ENCODE measurements at places on chromosomes 1 and 21.

DNA sequence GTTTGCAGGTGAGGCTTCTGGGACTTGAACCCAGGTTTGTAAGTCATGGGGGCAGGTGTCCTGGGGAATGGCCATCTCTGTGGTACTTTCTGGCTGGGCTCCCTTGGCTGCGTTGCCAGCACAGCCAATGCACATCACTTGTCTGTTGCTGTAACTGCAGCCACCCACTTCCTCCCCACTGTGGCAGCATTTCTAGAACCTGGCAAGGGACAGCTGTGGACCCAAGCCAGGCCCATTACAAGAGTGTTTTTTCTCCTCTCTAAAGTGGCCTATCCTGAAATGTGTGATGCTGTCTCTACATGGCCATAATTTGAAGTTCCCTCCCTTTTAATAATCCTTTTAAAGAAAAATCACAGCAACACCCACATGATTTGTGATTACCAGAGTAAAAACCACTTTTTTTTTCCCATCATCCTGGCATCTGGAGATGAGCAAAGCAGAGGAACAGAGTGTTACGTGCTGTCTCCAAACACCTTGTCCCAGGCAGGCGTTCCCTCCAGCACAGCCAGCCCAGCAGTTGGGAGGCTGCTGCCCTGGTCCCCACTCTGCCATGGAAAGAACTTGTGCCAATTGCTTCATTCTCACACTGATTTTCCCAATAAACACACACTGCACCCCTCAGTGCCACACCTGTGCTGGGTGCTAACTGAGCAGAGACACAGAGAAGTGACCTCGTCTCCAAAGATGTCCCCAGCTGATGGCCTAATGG lies 360.6 kb upstream of the USP24 start:
- no peak for DNase-seq

DNA sequence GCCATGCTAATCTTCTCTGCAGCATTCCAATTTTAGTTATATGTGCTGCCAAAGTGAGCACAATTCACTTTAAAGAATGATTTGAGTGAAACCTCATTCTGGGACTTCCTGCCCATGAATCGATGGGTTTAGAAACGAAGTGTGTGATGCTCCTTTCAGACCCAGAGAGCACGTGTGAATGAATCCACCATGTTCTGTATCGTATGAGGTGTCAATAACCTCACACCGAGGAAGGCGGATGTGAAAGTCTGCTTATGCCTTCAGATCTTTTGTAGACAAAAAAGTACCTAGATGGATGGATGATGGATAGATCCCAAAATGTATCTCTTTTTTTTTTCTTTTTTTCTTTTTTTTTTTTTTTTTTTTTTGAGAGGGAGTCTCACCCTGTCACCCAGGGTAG lies 13.8 kb downstream of the UBASH3A start:
- DNase-seq, result peak; percentile 57

- DNase-seq, result no peak
These were observed 1.1 kb upstream of the RHOC start for GRCh38 chr1:112708002-112708448.

DNA sequence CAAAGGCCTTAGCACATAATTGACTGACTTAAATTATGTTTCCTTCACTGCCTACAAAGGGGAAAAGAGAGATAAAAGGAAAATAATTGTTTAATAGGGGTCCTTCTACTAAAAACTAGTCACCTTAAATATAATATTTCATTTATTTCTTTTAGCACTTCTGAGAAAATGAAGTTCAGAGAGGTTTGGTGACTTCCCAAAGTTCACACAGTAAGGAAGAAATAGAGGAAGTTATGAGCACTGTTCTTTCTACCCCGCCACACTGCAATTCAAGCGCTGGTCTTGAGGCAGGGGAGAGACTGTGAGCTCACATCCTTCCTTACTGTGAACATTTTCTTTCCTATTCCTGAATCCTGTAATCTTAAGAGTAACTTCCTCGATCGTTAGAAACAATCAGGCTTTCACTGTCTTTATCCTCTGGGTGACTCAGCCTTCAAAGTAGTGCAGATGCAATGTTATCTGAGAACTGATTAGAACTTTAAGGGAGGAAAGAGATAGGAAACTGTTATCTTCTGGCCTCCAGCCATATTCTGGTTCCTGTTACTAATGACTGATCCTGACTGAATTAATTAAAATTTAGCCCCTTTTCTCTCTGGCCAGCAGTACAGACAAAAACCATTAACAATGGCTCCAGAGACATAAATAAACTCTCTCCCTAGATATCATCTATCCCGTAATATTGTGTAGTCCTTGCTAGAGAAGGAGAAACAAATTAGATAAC lies 6.8 kb downstream of the RGS5 start:
- no peak for DNase-seq

- DNase-seq, result no peak
These were observed 1.0 kb downstream of the PLPP3 start for GRCh38 chr1:56578138-56578962.

- DNase-seq, result no peak
These were observed 44.4 kb upstream of the DHCR24 start for GRCh38 chr1:54931275-54931840.

GRCh38 chr1:72366466-72366865 lies 84.1 kb upstream of the NEGR1 start:
- no peak for DNase-seq

DNA sequence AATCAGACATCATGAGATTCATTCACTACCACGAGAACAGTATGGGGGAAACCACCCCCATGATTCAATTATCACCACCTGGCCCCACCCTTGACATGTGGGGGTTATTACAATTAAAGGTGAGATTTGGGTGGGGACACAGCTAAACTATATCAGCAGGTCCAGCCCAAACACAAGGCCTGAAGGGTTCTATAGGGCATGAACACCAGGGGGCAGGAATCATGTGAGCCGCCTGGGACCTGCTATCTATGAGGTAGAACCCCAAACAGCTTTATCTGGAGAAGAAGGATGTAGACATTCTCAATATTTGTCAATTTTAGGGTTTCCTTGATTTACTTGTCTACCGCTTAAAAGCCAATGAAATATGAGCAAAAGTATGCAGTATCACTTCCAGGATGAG lies 294.9 kb upstream of the DEPDC1 start:
- DNase-seq, result no peak

DNA sequence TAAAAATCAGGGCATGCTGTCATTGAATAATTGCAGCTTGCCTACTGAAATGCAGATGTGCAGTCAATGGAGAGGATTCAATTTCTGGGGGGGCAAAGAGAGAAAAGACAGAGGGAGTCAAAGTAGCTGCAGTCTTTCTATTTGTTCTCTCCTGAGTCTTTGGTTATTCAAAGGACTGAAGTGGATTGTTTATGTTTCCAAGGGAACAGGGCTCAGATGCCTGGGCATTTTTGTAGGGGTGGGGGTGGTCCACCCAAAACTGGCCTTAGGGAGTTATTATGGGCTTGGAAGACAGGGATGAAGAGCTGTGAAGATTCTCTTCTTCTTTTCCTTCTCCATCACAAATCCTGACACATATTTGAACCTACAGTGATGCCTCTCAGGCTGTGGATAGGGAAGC lies 408.8 kb upstream of the DAB1 start:
- no peak for DNase-seq

DNA sequence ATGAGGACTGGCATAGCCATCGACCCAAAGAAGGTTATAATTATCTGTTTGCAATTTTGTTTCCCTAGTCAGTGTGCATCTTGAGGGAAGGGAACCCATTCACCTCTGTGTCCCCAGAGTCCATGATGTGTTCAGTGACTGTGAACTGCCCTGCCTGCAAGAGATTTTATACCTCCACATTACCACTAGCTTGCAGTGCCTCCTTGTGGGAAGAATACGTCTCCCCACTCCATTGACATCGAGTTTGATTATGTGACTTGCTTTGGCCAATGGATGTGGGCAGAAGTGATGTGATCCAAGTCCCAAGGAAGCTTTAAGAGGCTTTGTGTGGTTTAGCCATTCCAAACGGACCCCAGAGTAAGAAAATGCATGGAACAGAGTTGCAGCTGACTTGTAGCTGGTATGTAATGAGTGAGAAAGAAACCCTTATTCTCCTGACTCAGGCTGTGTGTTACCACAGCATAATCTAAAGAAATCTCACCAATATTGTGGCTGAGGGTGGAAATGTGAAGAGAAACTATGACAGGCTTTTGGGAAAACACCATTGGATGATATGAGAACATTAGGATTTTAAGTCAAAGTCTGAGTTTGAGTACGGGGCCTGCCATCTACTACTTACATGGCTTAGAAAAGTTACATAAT lies 47.8 kb upstream of the NRDC start:
- no peak for DNase-seq

DNA sequence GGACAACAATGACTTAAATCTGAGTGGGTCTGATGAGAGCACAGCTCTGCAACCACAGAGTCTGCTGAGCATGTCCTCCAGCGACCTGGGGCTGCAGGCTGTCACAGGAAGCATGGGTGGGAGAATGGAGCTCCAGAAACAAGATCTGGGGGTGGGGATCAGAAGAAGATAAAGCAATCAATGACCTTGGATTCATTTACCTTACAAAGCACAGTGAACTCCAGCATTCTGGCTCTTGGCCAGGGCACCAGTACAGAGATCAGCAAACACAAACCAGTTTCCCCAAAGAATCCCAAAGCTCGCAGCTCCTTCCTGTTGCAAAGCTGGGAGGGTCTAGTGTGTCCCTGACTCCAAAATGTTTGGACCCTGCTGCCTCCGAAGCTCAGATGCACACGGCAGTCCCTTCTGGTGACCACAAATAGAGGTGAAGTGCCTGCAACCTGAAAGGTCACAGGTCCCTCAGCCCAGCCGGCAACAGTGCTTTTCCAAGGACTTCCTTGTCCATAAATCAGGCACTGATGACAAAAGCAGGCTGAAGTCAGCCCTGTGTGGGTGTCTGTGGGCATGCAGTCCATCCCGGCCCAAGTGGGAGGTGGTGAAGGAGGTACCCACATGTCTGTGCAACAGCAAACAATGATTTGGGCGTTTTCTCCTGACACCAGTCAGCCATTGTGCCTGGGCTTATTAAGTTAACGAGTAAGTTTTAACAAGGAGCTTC lies 76.1 kb downstream of the SH3BGR start:
- no peak for DNase-seq

DNA sequence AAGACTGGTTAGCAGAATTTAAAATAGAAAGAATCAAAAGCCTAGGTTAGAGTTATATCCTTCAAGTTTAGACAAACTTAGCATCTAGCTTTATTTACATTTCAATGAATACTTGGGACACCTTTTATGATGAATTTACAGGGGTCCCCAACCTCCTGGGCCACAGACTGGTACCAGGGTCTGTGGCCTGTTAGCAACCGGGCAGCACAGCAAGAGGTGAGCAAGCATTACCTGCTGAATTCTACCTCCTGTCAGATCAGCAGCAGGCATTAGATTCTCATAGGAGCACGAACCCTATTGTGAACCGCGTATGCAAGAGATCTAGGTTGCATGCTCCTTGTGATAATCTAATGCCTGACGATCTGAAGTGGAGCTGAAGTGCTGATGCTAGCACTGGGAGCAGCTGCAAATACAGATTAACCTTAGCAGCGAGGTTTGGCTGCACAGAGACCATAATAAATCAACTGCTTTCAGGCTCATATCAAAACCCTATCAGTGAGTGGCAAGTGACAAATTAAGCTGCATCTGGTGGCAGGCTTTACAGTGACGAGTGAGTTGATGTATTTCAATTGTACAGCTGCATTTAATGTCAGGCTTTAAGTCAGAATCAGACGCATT lies 82.0 kb downstream of the UCHL5 start:
- no peak for DNase-seq

DNA sequence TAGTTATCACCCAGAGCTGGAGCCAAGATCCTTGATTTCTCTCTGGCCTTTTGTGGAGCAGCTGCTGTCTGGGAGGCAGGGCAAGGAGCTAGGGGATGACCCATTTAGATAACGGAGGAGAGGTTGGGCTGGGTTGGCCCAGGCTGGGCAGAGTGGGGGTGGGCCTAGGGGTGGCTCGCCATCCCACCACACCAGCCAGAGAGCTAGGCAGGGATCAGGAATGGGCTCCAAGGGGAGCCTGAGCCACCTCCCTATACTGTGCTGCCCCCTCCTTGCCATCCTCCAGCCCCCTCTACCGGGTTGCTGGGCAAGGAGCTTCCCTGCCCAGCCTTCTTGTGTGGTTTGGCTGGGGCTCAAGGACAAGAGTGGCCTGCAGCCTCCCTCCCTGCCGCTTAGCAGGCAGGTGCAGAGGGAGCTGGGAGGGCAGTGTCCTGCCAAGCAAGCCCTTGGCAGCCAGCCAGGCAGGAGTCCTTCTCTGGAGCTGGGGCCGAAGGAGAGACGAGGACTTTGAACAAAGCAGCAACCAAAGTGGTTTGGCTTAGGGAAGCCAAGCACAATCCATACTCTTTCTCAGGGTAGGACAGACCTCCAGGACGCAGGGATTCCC lies 4.1 kb downstream of the NUAK2 start:
- DNase-seq, result no peak

DNA sequence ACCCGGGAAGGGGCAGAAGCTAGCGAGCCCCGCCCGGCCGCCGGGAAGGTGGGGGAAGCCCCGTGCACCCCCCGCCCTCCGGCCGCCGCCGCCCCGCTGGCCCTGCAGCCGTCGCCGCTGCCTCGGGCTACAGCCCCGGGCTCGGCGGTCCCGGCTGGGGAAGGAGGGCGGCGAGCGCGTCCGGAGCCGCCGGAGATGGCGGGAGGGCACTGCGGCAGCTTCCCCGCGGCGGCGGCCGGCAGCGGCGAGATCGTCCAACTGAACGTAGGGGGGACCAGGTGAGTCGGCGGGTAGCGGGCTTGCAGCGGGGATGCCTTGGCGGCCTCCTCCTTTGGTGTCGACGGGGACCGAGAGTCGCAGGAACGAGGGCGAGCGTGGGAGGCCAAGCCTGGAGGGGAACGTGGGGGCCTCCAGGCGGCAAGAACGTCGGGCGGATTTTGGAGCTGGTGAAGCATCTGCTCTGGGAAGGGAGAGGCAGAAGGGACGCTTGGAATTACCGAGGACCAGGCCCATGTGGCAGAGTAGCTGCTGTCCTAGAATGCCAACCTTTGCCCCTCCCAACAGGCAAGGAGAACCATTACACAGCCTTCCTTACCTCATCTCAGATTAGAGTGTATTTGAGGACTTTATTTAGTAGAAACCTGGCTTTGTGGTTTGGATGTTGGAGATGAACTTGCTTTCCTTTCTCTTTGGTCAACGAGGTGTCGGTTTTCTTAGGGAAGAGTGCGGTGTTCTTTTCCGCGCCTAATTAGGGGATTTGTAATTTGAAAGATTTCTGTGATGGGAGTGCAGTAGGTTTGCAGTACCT lies 591 bp downstream of the KCTD3 start:
- DNase-seq, result peak; percentile 7

DNA sequence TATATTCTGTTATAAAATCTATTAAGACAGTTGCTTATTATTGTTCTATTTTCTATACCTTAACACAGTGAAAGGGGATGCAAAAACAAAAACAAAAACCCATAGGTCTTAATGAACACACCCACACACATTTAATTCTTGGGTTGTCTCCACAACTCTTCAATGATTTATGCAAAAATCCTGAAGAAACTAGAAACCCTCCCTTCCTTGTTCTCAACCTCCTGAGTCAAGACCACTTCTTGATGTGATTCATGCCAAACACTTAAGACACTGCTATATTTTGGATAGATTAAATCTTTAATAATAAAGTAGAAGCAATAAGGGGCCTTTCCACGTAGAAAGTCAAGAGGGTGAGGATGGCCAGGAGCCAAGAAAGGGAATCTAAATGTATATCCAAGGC lies 23.4 kb downstream of the SCAF4 start:
- DNase-seq, result no peak
